ENCODE measurements at places on chromosomes 7 and 10. TPM values are rescaled to one million over a fixed set of nuclear protein-coding genes. Genes with fewer than 3 reads are reported as not detected.

COL28A1 gene
- 0.88 TPM for total RNA-seq

GIGYF1 gene
- 23.9 TPM for total RNA-seq

NOS3 gene
- 15.2 TPM for total RNA-seq

TMEM26 gene
- 0.61 TPM for total RNA-seq

PVRIG gene
- total RNA-seq: not detected

FGFBP3 gene
- 0.33 TPM for total RNA-seq

CASTOR2 gene
- 22.3 TPM for total RNA-seq

PIK3CG gene
- 6.8 TPM for total RNA-seq

CCDC6 gene
- 16.6 TPM for total RNA-seq

NACAD gene
- total RNA-seq: 6.4 TPM

GALNT17 gene
- 67.8 TPM for total RNA-seq

H2BK1 gene
- total RNA-seq: not detected

PRF1 gene
- 13.8 TPM for total RNA-seq

TIMM23B gene
- 14.9 TPM for total RNA-seq
